ENCODE measurements at places on chromosomes 16 and 17.

- DNase-seq: no peak
Observed at GRCh38 chr17:32445971-32446370, 1.7 kb downstream of the PSMD11 start.

DNA sequence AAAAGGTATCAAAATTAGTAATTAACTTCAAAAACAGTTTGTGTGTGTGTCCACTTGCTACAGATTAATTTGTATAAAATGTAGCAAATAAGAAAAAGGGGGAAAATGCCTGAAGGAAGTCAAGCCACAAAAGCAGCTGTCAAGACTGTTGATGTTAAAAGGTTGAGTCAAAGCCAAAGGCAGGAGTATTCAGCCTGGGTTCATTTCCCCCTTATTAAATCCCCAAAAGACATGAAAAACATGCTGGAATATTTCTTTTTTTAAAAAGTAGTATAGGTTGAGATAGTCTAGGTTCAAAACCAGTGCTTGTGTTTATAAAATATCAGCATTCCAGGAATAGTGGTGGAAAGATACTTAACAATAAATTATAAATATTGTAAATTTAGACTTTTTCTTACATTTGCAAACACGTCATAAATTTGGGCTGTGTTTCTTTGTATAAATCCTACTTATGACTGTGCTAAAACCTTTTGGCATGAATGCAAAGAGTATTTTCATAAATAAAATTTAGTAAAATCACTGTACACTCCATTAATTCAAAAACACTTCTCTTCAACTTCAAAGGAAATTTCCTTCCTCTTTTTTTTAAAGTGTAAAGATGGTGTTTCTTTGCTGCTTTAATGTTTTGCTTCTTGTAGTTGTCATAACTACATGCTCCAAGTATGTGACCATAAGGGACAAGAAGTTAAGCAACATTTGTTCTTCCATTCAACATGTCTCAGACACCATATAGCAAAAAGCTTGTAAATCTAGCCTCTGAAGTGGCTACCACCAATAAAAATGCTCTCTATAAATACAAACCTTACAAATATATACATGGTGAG is 72.0 kb downstream of the SKAP1 start:
- DNase-seq: no peak

DNA sequence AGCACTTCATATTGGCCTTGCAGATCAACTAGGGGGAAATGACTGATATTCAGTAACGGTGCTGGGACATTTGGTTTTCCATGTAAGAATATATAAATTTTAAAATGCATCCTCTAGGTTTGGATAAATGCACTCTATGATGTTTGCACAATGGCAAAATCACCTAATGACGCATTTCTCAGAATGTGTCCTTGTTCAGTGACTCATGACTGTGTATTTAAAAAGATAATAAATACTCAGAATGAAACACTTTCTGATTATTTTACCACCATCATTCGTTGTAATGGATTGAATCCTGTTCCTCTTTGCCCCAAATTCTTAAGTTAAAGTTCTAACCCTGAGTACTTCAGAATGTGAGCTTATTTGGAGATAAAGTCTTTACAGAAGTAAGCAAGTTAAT is 17.2 kb upstream of the ADGRG1 start:
- no peak for DNase-seq

- DNase-seq: no peak
Observed at GRCh38 chr17:29796652-29797051, 133.4 kb downstream of the SSH2 start.

GRCh38 chr17:45225964-45226530 is 4.4 kb downstream of the FMNL1 start:
- DNase-seq: peak; percentile 93

Data from CD4-positive, alpha-beta memory T cell (primary cell).